Smooth muscle cell of the coronary artery (primary cell): ENCODE measurements at places on chromosomes 16 and 17. TPM values are rescaled to one million over a fixed set of nuclear protein-coding genes. Genes with fewer than 3 reads are reported as not detected.

Gene TEDC2
- under 0.01 and 2.9 TPM in 2 replicates for total RNA-seq

Gene MMP28
- 0.60 TPM in 1 of 2 replicates, not detected in the other for total RNA-seq

Gene ZNF263
- total RNA-seq = 17.1 and 35.3 TPM in 2 replicates

Gene HIGD1B
- not detected in 2 replicates for total RNA-seq

Gene ABCA8
- 57.4 and 85.5 TPM in 2 replicates for total RNA-seq

Gene ABCC11
- 0.08 TPM in 1 of 2 replicates, not detected in the other for total RNA-seq

Gene MYH2
- total RNA-seq = not detected in 2 replicates

Gene FBXO39
- total RNA-seq = 0.08 and 0.82 TPM in 2 replicates

Gene PYY
- not detected in 2 replicates for total RNA-seq

Gene ACSM5
- not detected in 2 replicates for total RNA-seq
